Iris pigment epithelial cell (primary cell): ENCODE measurements at places on chromosomes 5 and 9.

GRCh38 chr9:100222674-100223073 lies 123.6 kb downstream of the INVS start:
- DNase-seq: peak; percentile 45

GRCh38 chr9:108869092-108869725 lies 7.1 kb downstream of the ACTL7A start:
- peak; percentile 82 for DNase-seq

DNA sequence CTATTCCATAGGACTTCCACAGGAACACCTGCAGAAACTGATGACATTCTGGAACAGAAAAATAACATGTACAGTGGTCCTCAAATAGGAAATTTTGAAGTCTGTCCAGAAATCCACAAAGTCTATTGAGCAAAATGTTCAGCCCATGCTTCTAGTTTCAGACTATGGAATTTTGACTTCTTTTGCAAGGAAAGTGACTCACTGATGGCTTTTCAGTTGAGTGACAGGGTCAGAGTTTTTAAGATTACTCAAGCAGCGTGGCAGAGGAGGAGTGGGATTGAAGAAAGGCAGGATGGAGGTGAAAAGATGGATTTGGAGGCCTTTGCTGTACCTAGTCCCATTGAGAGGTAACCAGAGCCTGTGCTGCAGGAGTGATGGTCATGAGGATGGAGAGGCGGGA lies 151.5 kb downstream of the GOLPH3 start:
- DNase-seq: no peak

- no peak for DNase-seq
Observed at GRCh38 chr5:90334741-90335140, 74.8 kb downstream of the CETN3 start.

- peak; percentile 36 for DNase-seq
Observed at GRCh38 chr5:153654504-153655200, 164.2 kb downstream of the GRIA1 start.
